Ammon's horn (tissue), 1 donor: ENCODE measurements at places on chromosomes 1 and 21.
A peak's percentile ranks its signal among the peaks of the same experiment; 100 is the strongest.

GRCh38 chr1:244395965-244396364 lies 55.7 kb downstream of the ADSS2 start:
- no peak for DNase-seq

DNA sequence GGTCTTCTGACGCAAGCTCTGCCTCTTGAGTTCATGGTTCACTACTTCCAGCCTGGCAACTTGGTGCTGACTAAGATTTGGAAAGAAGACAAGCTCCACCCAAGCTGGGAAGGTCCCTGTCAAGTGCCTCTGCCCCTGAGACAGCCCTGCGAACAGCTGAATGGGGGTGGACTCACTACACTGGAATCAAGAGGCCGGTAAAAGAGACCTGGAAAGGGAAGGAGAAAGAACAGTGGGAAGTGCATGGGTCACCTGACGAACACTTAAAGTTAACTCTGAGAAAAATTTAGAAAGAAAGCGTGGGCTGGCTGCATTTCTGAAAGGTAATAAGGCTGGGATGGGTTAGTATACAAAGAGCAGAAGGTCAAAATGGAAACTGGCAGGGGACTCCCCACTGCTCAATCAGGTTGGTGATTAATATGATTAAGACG lies 26.1 kb upstream of the ZNF496 start:
- DNase-seq = no peak

DNA sequence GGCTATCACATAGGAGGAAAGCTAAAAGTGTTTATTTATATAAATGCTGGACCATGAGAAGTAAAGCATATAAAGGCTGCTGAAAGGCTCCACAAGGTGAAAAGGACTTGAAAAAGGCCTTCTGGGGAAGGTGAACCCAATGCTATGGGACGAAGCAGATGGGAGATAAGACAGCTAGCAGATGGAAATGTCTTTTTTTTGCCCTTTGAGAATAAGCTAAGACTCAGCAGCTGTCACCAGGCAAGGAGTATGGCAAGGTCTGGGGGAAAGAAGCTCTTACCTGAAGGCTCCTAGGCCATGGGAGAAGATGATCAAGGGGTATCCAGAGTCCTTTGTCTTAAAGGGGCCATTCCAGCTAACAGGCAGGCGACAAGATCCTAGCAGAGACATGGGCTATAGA lies 9.9 kb downstream of the PAFAH2 start:
- no peak for DNase-seq

DNA sequence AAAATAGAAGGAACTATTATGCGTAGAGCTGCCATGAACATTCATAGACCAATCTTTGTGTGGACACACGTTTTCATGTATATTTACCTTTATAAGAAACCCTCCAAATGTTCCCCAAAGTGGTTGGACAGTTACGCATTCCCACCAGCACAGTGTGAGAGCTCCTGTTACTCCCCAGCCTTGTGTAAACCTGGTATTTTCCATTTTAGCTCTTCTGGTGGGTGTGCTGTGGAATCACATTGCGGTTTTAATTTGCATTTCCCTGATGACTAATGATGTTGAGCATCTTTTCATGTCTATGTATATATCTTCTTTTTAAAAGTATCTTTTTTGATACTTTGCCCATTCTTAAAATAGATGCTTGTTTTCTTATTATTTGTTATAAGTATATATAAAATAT lies 3.2 kb upstream of the UBASH3A start:
- DNase-seq = no peak

DNA sequence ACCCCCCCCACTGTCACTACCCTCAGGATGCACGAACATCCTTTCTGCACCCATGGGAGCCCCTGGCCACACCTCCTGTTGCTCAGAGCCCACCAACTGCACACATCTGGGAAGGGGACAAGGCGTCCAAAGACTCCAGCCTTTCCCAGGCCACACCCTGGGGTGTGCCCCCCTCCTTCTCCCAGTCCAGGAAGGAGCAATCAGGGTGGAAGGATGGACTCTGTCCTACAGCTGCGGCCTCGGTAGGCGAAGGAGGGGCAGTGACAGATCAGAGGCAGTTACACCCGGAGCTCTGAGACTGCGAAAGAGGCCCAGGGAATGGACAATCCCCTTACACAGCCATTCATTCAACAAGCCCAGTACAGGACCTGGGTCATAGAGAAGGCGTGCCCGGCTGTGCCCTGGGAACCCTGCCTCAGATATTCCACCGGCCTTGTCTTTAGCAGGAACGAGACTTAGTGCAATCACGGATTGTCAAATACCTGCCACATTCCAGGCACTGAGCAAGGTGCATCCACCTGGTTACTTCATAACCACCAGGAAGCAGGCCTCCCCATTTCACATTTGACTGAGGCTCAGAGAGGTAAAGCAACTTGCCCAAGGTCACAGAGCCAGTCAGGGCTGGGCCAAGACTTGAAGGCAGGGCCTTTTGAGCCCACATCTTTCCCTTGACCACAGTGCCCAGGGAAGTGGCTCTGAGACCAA lies 9.4 kb downstream of the HSPG2 start:
- DNase-seq = no peak

GRCh38 chr1:102872526-102872925 lies 235.8 kb downstream of the COL11A1 start:
- no peak for DNase-seq

DNA sequence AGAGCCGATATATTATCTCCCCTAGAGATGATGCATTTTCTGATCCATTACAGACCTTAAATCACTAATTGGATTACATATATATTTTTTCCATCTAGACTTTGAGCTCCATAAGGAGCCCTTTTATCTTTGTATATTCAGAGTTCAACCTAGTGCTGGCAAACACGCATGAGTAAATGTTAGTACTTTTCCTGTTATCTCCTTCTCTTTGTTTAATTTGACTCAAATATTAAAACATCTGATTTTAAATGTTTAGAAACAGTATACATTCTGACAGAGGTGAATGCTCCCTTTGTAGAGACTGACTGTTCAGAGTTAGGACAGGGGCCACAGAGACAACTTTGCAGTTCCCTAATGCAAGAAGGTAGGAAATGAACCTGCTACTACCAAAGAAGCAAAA lies 37.1 kb downstream of the EIF2B3 start:
- no peak for DNase-seq

DNA sequence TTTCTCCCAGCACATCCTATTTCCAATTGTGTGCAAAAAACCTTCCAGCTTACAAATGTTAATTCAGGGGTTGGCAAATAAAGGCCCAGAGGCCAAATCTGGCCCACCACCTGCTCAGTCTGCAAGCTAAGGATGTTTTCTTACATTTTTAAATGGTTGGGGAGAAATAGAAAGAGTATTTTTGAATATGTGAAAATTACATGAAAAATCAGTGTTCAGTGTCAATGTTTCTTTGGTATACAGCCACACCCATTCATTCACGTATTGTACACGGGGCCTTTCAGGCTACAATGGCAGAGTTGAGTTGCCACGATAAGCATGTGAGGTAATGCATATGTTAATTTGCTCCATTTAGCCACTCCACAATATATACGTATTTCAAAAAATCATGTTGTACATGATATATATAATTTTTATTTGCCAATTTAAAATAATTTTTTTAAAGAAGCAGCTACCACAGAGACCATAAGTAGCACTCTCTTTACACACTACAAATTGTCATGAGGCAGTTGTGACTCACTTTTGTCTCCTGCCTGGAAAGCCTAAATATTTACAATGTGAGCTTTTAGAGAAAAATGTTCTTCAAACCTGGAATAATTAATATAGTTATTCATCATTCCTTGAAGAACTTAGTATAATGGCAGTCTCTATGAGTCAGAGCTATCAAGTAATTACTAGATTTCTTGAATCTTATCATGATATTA lies 189.6 kb downstream of the SMYD3 start:
- DNase-seq = no peak

- no peak for DNase-seq
Measured at GRCh38 chr1:3821004-3821403, 24.7 kb upstream of the LRRC47 start.

GRCh38 chr21:28663111-28663693 lies 329.5 kb downstream of the LTN1 start:
- DNase-seq = no peak

DNA sequence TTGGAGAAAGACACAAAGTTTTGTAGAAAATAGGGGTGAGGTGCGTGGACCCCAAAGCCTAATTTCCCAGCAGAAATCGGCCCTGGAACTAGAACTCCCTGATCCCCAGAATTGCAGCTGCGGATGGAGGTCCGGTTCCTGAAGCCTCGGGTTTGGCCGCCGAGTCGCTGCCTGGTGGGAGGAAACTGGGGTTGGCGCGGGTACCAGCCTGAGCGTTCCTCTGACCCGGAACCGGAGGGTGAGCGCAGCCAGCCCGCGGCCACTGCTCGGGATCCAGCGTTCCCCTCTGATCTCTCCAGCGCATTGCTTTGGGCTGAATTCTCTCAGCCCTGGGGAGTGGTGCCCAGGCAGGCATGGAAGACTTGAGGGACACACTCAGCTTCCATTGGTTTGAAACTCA lies 1.6 kb downstream of the ST6GALNAC5 start:
- no peak for DNase-seq

DNA sequence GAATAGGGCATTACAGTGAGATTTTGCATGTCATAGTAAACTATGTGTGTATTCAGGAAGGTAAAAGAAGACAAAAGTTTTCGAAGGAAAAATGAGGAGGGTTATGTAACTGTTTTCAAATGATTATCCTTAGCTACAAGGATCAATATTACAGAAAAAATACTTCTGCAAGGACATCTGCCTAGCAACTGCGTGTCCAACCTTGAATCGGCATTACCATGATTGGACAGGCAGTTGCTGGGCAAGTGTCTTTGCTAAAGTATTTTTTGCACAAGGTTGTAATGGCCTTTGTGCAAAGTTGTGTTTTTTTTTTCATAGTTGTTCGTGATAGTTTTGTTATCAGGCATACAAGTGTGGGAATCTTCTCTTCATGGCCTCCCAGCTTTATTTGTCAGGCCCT lies 136.8 kb downstream of the FASLG start:
- DNase-seq = no peak

DNA sequence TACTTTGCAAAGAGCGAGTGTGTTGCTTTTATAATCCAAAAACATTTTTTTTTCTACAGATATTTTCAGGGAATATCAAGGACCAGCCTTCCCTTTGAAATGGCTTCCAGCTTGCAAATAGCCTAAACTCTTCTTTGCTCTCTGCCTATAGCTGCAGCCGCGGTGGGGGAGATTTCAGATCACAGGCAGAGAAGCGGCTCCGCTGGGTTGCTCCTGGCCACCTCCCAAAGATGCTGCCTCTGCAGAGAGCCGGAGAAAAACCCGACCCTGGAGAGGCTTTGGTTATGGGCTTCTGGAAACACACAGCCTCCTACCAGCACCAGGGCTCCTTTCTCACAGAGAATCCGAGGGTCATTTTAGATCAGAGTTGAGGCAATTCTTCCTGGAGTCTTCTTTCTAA lies 18.6 kb upstream of the PAX7 start:
- no peak for DNase-seq

GRCh38 chr1:66954208-66954607 lies 29.4 kb downstream of the MIER1 start:
- DNase-seq = no peak

DNA sequence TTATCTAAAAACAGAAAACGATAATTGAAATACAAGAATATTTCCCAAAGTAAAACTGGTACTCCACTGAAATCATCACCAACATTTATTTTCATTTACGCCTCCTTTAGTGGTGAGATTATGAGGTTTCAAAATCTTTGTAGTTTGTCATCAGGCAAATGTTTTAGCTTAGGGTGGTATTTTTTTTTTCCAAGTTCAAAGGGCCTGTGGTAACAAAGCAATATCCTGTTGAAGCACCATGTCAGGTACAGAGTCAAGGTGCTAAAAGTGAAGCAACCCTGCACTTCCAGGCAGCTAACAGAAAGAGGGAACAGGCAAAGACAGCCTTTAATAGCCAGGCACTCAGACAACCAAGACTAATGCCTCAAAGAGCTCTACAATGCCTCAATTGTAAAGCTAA lies 89.2 kb downstream of the JAK1 start:
- no peak for DNase-seq

- DNase-seq = peak; percentile 75
Measured at GRCh38 chr1:203475012-203475981, at the start of gene PRELP. Gene PRELP (plus strand): TSS chr1:203475806. CDS start chr1:203483185, 7,379 bp downstream.

DNA sequence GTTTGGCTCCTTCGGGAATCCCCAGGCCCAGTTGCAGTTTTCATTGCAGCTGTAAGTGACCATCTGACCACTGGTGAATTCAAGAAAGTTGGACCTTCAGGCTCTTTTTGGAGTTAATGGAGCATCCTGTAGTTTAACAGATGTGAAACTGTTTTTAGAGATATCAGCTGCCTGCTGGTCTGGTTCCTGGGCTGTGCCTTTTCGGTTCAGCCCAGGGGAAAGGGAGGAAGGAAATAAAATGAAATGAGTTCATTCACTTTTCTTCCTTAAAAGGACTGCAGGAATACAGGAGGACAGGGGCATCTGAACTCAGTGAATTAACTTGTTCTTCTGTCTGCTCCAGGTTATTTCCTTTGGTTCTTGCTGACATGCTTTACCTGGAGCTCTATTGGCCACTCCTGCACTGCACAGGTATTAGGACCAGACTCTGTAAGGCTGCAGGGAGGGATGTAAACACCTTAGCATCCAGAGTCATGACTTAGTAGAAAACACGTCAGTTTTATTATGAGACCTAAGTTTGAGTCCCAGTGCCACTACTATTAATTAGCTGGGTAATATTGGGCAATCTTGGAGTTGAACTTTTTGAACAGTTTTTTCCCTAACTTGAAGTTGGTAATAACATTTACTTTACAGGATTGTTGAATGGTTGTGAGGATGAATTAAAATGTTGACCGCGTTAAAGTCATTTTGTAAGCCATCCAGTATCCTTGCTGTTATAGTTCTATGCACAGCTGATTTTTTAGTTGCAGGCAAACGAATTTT lies 83.6 kb downstream of the LRRC8D start:
- no peak for DNase-seq

GRCh38 chr1:113534875-113535274 lies 144.6 kb downstream of the MAGI3 start:
- no peak for DNase-seq

- DNase-seq = peak; percentile 20
Measured at GRCh38 chr21:34020005-34020847, 53.2 kb upstream of the MRPS6 start.

DNA sequence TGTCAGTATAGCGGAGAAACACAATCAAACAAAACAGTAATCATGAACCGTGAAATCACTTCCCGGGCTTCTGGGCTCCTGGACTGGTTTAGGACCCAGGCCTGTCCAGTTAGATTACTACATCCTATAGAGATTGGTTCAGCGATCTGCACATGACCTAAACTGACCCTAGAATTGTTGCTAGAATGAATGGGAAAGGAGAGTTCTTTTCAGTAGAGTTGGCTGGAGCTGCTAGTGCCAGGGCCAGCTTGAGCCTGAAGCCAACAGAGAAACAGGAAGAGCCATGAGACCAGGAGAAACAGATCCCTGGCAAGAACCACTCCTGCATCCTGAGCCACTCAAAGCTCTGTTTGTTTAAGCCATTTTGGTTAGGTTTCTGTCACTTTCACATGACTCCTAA lies 474.3 kb upstream of the C1orf87 start:
- peak; percentile 45 for DNase-seq

- no peak for DNase-seq
Measured at GRCh38 chr1:189693140-189693539, 784.5 kb downstream of the BRINP3 start.

GRCh38 chr1:173570370-173571007 lies 32.4 kb downstream of the SLC9C2 start:
- DNase-seq = no peak

GRCh38 chr1:65075123-65075976 lies 72.7 kb upstream of the AK4 start:
- DNase-seq = peak; percentile 83
